ENCODE measurements at places on chromosomes 6 and 20. TPM values are rescaled to one million over a fixed set of nuclear protein-coding genes. Genes with fewer than 3 reads are reported as not detected.

- no peak overlapping the region for H3K27ac ChIP-seq
- H3K4me3 ChIP-seq: no peak overlapping the region
- no peaks in the 10 kb centered on the region for H3K4me1 ChIP-seq
- DNase-seq: no peak
Measured at GRCh38 chr20:1252416-1252815, 13.7 kb upstream of the SNPH start.

HCRTR2 gene
- polyA plus RNA-seq: 0.14 TPM

GRCh38 chr6:24974182-24975171 lies 38.7 kb upstream of the RIPOR2 start:
- no peak for DNase-seq
- H3K4me3 ChIP-seq: no peak overlapping the region
- no peaks in the 10 kb centered on the region for H3K36me3 ChIP-seq
- H3K27me3 ChIP-seq: no peaks in the 10 kb centered on the region

- DNase-seq: no peak
- no peaks in the 10 kb centered on the region for H3K36me3 ChIP-seq
- H3K4me1 ChIP-seq: no peaks in the 10 kb centered on the region
- no peak overlapping the region for H3K4me3 ChIP-seq
- H3K27me3 ChIP-seq: no peaks in the 10 kb centered on the region
- no peak overlapping the region for H3K27ac ChIP-seq
Measured at GRCh38 chr6:19309661-19310060, 527.5 kb upstream of the ID4 start.

CD93 gene
- polyA plus RNA-seq: 57.3 TPM

- no peak for DNase-seq
- peak overlapping the region; percentile 63 for H3K27ac ChIP-seq
- no peaks in the 10 kb centered on the region for H3K27me3 ChIP-seq
- H3K36me3 ChIP-seq: peaks cover 2% of the 10 kb centered on the region
- peaks cover 47% of the 10 kb centered on the region for H3K4me1 ChIP-seq
Measured at GRCh38 chr6:52566201-52566600, 10.7 kb downstream of the TRAM2 start.

DNA sequence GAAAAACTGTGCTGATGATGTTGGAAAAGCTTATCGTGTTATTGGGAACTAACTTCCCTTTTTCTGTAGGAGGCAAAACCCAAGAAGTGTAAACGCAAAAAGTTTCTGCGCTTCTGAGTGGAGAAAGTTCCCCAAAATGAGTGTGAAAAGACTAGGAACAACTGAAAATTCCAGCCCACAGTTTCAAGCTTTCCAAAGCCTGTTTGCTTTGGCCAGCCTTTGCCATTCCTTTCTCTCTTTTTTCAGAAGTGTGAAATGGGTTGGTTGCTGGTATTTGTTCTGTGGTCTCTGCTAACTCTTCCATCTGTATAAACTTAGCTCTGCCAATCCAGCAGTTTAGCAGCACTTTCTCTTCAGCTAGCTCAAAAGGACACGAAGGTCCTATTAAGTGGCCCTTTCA lies 491.3 kb downstream of the MAFB start:
- no peaks in the 10 kb centered on the region for H3K36me3 ChIP-seq
- no peak overlapping the region for H3K27ac ChIP-seq
- no peaks in the 10 kb centered on the region for H3K27me3 ChIP-seq
- no peak overlapping the region for H3K4me3 ChIP-seq
- peak; percentile 79 for DNase-seq

DOK5 gene
- polyA plus RNA-seq: 22.0 TPM

DNA sequence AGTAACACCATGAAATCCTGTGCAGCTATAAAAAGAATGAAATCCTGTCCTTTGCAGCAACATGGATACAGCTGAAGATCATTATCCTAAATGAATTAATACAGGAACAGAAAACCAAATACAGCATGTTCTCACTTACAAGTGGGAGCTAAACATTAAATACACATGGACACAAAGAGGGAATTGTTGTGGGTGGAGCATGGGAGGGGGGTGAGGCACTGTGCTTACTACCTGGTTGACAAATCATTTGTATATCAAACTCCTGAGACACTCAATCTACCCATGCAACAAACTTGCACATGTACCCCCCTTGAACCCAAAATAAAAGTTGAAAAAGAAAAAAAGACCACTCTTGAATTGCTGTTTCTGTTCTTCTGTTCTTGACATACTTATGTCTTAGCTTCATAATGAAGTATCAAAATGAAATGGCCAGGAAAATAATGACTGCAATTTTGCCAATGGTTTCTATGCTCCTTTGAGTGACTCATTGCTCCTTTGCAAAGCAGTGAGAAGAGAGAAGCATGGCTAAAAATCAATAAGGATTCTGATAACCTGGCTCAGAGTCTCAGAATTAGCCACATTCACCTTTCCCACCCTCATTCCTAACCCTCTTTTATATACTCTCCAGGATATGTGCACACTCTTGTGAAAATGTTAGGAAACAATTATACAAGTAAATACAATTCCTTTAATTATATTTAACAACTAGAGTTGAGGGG lies 71.0 kb downstream of the CYP39A1 start:
- peaks cover 5% of the 10 kb centered on the region for H3K4me1 ChIP-seq
- no peaks in the 10 kb centered on the region for H3K36me3 ChIP-seq
- DNase-seq: no peak
- H3K27me3 ChIP-seq: no peaks in the 10 kb centered on the region
- H3K4me3 ChIP-seq: no peak overlapping the region
- H3K27ac ChIP-seq: no peak overlapping the region

DNA sequence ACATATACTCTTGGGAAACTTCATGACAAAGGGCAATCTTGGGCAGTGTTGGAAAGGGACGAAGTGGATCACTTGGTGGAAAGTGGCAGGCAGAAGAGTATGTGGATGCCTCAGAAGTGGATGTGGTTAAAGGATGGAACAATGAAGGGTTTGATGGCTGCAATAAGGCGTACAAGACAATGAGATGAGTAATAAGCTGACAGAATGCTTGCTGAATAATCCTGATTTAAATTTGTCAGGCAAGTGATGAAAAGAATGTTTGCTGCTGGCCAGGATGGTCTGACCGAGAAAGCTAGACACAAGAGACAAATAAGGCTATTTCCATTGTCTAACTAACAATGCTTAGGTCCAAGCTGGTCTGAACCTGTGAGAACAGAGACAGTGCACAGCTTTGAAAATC lies 61.6 kb upstream of the CEP85L start:
- no peaks in the 10 kb centered on the region for H3K27me3 ChIP-seq
- H3K4me3 ChIP-seq: no peak overlapping the region
- H3K27ac ChIP-seq: no peak overlapping the region
- H3K36me3 ChIP-seq: no peaks in the 10 kb centered on the region
- DNase-seq: no peak

PDE10A gene
- polyA plus RNA-seq: 8.0 TPM

GRCh38 chr6:79778816-79779215 lies 147.7 kb downstream of the SH3BGRL2 start:
- H3K4me3 ChIP-seq: no peak overlapping the region
- peaks cover 7% of the 10 kb centered on the region for H3K4me1 ChIP-seq
- no peak overlapping the region for H3K27ac ChIP-seq

DNA sequence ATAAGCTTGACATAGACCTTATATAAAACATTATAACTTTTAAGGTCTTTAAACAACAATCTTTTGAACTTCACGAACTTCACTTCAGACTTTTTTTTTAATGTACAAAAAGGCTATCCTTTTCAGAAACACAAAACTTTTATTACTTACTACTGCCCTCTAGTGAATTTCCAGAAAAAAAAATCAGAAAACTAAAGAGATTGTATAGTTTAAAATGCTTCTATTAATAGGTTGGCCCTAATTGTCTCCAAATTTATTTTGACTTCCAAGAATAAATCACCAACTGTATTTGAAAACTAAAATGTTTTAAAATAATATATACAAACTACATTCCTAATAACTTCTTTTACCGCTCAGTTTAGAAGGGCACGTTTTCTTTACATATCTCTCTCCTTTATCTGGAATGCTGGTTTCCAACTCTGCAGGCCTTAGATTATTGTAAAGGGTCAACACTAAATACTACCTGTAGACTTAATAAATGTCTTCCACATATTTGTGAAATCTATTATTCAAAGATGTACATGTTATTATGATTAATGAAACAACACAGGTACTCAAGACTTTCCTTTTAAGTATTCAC lies 66.8 kb downstream of the LMBRD1 start:
- H3K36me3 ChIP-seq: no peaks in the 10 kb centered on the region
- DNase-seq: peak; percentile 12
- no peaks in the 10 kb centered on the region for H3K27me3 ChIP-seq

DNA sequence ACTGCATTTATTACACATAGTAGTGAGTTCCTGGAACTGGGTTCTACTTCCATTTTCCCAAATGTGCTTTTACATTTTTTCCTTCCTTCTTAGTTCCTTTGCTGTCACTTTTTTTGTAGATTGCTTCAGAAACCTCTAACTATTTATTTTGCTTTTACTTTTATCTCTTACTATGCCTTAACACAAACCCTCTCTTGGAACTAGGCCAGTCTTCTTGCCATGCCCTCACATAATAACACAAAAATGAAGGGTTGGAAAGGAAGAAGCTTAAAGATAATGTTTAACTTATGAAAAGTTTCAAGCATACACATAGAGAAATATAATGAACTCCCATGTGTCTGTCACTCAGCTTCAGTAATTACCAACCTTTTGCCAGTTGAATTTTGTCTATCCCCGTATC lies 27.1 kb downstream of the TOP1 start:
- no peaks in the 10 kb centered on the region for H3K27me3 ChIP-seq
- no peak overlapping the region for H3K4me3 ChIP-seq
- DNase-seq: no peak
- H3K27ac ChIP-seq: no peak overlapping the region
- no peaks in the 10 kb centered on the region for H3K36me3 ChIP-seq

DNA sequence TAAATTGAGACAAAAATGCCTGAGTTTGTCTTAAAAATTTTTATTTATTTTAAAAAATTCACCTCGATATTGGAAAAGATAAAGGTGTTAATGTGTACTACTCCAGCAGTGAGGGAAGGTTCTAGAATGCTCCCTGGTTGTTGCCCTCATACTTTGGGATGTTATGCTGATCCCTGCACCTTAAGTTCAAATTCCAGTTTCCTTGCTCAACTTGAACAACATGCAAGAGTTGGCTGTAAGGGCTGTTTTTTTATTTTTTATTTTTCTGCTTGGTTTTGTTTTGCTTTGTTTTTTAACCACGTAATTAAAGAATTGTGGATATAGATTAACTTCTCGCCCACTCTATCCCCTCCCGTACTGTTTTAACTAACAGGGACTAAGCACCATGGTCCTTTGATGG lies 158.7 kb upstream of the CITED2 start:
- no peaks in the 10 kb centered on the region for H3K36me3 ChIP-seq
- no peaks in the 10 kb centered on the region for H3K27me3 ChIP-seq
- DNase-seq: no peak
- H3K27ac ChIP-seq: no peak overlapping the region
- H3K4me3 ChIP-seq: no peak overlapping the region
- H3K4me1 ChIP-seq: peaks cover 4% of the 10 kb centered on the region
